ENCODE measurements at places on chromosomes 6 and 20.
A peak's percentile ranks its signal among the peaks of the same experiment; 100 is the strongest.

DNA sequence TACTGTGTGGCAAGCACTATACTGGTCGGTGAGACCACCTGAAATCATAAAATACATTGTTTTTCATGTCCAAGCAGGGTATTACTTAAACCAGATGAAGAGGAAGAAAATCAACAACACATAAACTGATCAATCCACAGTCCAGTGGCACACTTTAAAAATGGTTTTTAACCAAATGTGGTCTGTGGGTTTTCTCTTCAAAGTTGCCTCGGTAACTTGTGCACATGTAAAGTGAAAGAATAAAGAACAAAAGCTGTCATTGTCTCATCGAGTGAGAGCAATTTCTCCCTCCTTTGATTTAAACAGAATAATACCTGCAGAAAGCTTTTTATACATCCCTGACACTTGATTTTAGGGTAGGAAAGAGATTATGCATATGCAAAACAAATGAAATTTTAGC lies 3.7 kb downstream of the FLRT3 start:
- DNase-seq = no peak

DNA sequence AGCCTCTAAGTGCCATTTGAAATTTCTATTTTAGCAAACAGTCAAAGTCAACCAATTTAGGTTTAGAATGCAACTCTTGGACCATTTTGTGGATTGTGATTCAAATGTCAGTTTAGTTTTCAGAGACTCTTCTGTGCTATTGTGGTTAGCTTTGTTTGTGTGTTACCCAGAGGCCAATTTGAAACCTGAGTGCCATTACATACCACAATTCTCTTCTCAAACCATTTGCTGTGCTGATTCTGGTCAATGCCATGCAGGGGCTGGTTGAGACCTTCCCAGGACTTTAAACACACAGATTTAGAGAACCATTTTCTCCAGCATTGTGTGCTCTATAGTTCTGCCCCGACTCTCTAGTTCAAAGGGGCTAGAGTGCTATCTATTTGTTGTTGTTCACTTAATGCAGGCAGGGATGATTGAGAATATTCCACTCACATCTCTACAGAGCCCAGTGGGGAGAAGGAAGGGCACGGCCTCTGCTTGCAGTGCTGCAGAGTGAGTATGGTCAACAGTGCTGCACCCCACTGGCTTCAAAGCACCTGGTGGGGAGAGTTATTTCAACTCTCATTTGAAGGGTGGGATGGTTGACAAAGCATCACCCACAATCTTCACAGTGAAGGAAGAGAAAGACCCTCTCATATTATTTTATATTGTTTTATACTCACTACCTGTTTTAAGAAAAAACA lies 738.2 kb downstream of the COL12A1 start:
- no peak for DNase-seq

- peak; percentile 74 for DNase-seq
These were observed 199.9 kb upstream of the PRDM1 start for GRCh38 chr6:105886066-105886813.

DNA sequence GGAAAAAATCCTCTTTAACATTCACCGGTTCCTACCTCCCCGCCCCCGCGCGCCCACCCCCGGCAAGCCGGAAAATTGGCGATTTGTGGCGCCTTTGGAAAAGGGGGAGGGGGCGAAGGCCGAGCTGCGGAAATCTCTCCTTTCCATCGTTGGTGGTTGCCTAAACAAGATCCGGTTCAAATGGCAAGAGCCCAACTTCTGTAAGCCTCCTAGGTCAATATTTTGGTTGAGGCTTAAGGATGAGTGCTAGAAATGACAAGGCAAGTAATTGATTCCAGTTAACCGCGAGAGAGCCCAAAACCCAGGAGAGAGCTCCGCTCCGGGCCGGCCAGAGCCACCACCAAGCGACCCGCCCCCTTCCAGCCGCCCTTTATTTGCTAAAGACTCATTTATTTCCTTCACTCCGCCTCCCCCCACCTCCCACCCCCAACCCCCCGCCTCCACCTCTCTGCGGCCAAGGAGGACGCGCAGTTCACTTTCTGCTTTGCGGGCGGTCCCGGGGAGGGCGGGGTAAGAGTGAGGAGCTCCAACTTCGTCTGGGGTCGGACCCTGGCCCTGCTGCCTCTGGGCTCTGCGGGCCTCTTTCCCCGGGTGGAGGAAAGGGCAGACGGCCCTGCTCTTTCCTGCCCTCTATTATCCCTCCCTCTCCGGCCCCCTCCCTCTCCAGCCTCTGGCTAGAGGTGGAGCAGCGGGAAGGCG lies 838 bp upstream of the NKX2-2 start:
- no peak for DNase-seq

GRCh38 chr6:285030-285771 lies 7.1 kb upstream of the DUSP22 start:
- DNase-seq = no peak

- DNase-seq = no peak
These were observed 3.1 kb downstream of the MYL9 start for GRCh38 chr20:36544134-36545018.

- DNase-seq = no peak
These were observed 14.9 kb upstream of the UBE2V1 start for GRCh38 chr20:50127587-50128519.

- peak; percentile 19 for DNase-seq
These were observed 117.7 kb upstream of the CCDC28A start for GRCh38 chr6:138655828-138656227.

- no peak for DNase-seq
These were observed 120.8 kb upstream of the BCLAF1 start for GRCh38 chr6:136410201-136411024.

- no peak for DNase-seq
These were observed 8.7 kb downstream of the PLAGL1 start for GRCh38 chr6:143999406-143999805.

DNA sequence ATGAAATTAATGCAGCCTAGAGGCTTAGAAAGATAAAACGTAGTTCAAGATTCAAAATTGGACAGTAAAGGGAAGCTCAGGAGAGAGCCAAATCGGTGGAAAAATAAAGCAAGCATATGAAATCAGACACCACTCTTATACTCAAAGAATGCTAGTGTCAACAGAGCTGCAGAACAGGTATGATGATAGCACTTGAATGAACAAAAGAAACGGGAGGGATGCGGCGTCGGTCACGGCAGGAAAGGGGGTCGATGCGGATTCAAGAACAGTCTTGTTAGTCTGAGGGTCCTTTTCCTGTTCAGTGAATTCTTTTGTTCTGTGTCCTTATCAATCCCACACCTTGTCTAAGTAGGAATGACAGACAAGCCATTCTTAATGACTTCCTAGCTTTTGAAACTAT lies 114.4 kb downstream of the FOXC1 start:
- DNase-seq = no peak

DNA sequence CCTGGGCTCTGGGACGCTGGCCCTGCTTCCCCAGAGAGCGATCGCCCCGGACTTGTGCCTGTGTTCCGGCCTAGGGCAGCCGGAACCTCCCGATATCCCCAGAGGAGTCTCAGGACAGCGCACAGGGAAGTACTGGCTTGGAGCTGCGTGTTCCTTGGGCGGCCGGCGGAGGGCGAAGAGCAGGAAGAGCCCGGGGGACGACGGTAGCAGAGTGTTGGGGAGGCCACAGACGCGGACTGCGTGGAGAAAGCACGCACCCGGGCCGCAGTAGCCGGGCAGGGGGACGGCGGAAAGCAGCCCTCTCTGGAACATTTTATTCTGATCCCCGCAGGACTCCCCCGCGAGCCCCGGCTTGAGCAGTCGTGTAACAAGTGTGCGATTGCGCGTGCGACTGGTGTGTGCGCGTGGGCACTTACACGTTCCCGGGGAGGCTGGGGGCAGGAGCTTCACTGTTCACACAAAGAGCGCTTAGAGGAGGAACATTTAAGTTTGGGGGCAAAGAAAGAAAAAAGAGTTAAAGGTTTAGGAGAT lies 36.1 kb downstream of the NCR2 start:
- peak; percentile 55 for DNase-seq

DNA sequence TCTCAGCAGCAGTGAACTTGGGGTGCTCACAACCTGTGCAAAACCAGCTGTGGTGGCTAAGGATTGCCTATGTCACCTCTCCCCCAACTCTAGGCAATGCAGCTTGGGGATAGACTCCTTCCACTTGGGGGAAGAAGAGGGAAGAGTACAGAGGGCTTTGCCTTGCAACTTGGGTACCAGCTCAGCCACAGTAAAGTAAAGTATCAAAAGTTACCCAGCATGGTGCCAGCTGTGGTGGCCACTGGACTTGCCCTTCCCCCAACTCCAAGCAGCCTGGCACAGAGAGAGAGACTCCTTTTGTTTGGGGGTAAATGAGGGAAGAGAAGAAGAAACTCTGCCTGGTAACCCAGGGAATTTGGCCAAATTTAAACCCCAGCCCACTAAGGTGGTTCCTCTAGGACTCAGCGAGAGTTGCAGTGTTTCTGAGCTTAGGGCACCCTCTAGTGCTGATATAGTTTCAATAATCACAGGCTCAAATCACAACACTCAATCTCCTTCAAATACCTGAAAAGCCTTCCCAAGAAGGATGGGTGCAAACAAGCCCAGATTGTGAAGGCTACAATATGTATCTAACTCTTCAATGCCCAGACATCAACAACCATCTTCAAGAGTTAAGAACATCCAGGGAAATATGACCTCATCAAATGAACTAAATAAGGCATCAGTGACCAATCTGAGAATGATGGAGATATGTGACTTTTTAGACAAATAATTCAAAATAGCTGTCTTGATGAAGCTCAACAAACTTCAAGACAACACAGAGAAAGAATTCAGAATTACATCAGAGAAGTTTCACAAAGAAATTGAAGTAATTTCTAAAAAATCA lies 7.6 kb upstream of the DEFB129 start:
- DNase-seq = no peak

GRCh38 chr6:89818977-89819335 lies 638 bp downstream of the MDN1 start:
- peak; percentile 15 for DNase-seq

DNA sequence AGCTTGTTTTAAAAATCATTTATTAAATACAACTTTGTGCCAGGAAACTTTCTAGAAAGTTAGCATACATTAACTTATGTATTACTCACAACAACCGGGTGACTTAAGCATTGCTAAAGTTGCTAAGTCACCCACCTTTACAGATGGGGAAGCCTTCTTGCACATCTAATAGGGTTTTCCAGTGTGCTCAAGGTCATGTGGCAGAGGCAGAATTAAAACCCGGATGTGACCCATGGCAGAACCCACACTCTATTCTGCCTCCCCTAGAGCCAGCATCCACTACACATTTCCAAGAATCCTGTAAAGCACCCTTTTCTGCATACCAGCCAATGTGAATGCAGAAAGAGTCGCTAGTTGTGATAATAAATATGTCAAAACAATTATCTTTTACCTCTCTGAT lies 13.4 kb downstream of the LINC00237 start:
- no peak for DNase-seq

GRCh38 chr6:34213772-34214171 lies 22.9 kb upstream of the HMGA1 start:
- DNase-seq = no peak

DNA sequence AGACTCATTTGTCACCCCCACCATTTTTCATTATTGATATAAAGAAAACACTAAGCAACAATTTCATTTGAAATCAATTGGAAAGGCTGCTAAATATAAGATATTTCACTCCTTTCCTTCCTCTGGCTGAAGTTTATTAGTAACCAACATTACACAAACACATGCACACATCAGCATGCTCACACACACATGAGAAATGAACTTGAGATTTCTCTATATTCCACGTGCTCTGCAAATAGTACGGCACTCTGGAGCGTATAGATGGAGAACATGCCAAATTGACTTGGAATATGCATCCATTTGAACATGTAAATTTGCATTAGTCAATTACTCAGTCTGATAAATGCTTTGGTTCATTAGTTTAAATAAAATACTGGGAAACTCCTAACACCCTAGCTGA lies 37.1 kb upstream of the F13A1 start:
- no peak for DNase-seq

DNA sequence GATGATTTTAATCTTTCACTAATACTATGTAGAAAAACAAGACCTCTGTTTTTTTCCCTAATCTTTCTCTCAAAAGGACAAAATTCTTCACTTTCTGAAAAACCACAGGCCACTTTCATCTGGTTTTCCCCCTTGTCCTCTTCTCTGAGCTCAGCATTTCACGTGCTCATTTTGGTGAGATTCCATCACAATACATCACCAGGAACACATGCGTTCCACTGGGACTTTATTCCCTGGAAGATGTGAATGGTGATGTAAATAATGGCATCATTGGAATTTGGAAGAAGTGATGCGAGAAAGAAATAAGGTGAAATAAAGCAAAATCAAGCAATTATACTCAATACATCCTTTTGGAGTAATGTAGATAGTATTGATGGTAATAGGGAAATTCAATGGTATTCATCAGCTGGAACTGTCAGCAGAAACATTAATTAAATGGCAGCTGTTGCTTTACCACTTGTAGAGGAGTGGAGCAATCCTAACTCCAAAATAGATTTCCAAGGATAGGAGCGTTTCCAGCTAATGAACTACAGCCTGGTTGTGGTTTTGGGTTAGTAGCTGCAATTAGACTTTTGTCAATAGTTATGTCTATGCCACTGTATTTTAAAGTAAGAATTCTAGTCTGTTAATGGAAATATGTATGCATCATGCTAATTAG lies 11.5 kb downstream of the FILIP1 start:
- no peak for DNase-seq

DNA sequence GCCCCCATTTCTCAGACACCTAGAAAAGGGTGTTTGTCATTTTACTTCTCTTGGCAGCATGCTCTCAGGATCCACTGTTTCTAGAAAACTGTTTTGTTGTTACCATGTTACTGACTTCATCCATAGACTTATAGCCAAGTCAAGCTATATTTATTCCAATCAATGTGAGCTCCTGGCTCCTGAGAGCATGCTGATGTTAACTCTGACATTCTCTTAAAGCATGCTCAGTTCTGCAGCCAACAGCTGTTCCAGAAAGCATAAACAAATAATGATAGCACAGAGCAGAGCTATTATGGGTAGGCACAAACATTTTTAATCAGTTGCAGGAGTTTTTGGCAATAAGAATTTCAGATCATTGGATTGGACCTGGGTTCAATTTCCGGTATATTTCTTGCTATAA lies 92.4 kb upstream of the CEP85L start:
- no peak for DNase-seq

All from suppressor macrophage treated with lipopolysaccharide for 4 hours (primary cell).